ENCODE measurements at places on chromosomes 1 and 21. TPM values are rescaled to one million over a fixed set of nuclear protein-coding genes. Genes with fewer than 3 reads are reported as not detected.

GRCh38 chr1:112673592-112674439, 643 bp upstream of the MOV10 start:
- no peak for DNase-seq

GRCh38 chr1:5513846-5514526, 478.2 kb downstream of the NPHP4 start:
- no peak for DNase-seq

DNA sequence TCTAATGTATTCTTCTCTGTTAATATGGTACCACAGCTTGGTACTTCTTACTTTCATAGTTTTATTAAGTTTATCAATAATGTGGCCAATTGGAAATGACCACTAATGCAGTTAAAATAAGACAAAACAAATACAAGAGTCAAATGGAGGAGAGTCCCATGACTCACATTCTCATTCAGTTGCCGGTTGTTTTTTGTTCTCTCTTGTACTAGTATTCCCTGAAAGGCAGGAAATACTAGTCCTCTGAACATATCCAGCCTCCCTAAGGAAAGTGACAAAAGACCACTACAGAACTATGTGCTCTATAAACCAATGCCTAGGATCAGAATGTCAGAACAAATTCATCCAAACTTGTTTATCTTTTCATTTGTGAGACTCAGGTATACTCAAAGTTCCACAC, 165.2 kb upstream of the SAMSN1 start:
- no peak for DNase-seq

DNA sequence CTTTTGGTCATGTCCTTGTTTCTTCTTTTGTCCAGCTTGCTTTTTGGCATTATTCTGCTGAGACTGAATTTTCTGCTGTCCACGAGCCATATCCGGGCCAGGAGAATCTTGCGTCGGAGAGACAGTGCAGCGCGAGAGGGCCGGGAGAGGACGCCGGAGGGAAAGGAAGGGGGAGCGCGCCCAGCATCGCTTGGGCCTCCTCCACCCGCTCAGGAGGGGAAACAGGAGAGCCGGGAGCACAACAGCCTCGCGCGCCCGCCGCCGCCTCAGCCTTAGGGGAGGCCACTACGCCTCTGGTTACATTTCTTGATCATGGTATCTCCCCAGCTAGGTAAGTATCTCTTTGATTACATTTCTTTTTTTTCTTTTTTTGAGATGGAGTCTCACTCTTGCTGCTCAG, 7.4 kb upstream of the DEGS1 start:
- no peak for DNase-seq

GRCh38 chr1:200899015-200899386, 4.3 kb downstream of the INAVA start:
- no peak for DNase-seq

DNA sequence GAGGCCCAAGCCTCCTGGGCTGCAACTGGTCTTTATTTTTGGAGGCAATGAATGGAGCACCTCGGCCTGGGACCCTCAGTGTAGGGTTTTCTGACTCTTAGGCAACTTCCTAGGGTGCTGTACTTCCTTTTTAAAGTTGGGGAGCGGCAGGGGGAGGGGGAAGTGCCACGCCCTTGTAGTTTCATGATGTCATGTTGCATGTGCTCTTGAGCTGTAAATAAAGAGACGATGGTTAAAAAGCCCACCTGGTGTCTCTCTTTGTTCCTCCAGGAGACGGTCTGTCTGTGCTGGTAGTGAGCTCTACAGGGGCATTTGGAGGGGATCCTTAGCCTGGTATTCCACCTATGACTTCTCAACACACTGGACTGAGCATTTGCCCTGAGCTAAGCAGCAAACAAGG, 10.3 kb upstream of the AGTRAP start:
- DNase-seq, result peak; percentile 45

DNA sequence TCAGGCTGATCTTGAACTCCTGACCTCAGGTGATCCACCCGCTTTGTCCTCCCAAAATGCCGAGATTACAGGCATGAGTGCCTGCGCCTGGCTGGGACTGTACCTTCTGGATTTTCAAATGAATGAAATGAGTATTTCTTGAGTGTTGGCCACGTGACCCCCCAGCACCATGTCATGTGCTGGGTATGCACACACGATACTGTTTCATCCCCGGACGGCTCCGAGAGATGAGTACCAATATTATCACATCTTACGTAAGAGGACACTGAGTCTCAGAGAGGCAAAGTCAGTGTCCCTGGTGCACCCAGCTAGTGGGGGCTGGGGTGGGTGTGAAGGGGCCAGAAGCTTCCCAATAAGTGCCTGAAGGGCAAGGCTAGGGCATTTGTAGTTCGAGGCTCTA, 780 bp upstream of the CROCC start:
- no peak for DNase-seq

- DNase-seq, result no peak
Measured at GRCh38 chr1:201090541-201090940, 21.7 kb downstream of the CACNA1S start.

- no peak for DNase-seq
Measured at GRCh38 chr21:45356251-45356650, 48.7 kb upstream of the COL18A1 start.

DNA sequence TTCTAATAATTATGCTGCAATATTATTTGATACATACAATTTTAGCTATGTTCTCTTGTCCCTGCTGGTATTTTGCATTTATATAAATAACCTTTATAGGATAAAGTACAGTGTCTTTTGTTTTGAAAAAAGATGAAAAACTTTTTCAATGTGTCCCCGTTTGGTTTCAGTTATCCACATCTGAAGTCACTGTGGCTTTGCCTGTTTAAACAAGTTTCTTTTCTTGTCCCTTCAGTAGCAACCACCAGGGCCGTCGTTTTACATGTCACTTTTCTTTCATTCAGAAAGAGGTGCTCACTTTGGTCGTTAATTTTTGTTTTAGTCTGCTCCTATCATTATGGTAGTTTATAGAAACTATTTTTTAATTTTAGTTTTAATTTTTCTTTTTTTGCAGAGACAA, 41.4 kb downstream of the RABGAP1L start:
- DNase-seq, result peak; percentile 19

DNA sequence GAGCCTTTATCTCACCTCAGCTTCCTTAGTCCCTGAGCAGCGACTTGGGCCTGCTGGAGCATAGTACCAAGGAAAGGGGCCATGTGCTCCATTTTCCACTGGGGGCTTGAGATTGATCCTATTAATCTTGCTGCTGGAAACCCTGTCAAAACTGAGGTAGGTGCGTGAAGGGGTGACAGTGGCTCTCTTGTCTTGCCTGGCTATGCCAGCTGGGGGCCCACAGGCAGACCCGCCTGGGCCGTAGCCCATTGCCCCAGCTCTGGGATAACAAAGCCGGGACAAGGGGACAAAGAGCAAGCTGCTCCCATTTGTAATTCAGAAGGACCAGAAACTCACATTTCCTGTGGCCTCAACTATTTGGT, 10.3 kb upstream of the CELSR2 start:
- DNase-seq, result no peak

DNA sequence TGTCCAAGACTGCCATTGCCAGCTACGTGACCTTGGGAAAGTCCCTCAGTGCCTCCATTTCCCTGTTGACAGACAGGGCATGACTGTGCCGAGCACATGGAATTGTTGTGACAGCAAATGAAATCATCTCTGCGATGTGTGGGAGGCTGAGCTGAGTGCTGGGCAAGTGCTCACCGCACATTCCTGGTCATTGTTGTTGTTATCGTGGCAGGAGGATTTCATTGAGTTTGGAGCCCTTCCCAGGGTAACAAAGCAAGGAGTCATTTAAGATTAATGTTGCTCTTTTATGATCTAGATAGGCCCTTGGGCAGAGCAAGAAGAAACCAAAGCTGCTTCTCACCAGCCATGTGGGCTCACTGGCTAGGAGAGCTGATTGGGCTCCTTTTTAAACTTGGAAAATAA, 39.6 kb upstream of the ITPKB start:
- no peak for DNase-seq

- DNase-seq, result peak; percentile 97
Measured at GRCh38 chr1:234963180-234963903, 165.3 kb downstream of the TOMM20 start.

GRCh38 chr1:56215086-56215485, 364.3 kb downstream of the PLPP3 start:
- no peak for DNase-seq

DNA sequence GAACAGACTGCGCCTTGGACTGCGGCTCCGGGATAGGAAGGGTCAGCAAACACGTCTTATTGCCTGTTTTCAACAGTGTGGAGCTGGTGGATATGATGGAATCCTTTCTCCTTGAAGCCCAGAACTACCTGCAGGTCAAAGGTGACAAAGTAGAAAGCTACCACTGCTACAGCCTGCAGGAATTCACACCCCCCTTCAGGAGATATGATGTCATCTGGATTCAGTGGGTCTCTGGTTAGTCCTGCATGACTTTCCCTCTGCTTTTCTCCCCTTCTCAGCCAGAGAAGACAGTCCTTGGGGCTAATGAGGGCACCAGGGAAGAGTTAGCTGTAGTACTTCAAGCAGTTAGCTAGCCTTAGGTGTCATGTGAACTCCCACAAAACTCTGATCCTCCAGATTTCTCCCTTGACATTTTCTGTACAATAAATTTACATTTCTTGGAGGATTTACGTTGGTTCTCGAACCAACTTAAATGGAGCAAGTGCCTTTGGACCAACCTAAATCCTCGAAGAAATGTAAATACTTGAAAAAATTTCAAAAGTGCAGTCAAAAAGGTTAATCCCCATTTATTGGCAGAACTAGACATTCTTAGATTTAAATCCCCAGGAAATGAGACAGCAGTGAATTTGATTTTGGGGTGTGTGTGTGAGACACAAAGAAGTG, 20.9 kb downstream of the NTMT2 start:
- DNase-seq, result no peak

- DNase-seq, result no peak
Measured at GRCh38 chr1:202045705-202046104, 35.3 kb downstream of the ELF3 start.

DNA sequence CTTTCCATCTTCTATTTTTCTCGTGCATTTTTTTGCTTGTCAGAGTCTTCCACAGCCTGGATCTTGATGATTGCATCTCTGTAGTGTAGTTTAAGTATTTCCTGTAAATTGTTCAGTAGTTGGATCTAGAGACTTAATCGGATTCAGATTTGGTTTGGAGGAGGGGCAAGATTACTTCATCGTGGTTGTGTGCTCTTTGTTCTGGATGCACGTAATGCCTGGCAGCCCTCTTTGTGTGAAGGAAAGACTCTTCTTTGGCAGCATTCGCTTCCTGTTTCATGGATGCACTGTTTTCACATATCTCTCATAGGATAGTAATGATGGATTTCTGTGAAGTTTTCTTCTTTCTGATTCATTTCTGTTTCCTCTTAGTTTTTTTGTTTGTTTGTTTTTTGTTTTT, 14.2 kb downstream of the SEMA4A start:
- no peak for DNase-seq

DNA sequence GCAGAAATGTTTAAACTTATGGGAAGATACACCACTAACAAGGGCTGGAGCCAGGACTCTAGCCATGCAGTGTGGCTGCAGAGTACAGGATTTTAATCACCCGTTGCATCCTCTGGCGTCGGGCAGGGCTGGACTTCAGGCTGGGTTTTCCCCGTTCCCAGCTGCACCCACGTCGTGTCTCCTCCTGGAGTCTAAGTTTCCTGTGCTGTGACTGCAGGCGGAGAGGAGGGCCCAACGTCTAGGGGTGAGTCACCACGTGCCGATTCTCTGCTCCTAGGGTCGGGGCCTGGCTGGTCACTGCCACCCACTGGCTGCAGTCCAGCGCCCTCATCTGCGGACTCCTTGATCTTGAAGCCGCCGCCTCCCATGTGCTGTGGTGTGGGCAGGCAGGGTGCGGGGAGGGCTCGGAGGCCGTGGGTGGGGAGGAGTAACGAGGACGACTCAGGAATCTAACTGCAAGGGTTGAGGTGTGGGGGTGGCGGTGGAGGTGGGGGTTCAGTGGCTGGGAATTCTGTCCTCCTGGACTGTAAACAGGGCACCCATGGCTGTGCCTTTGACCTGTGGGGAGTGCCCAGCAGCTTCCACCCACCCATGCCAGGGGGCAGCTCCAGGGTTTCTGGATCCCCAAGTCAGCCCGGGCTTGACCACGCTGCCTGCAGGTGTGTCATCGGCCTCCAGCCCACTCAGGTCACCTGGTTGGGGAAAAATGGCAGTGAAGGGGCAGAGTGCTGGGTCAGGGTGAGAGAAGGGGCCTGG, 77.8 kb downstream of the ALPL start:
- no peak for DNase-seq

- DNase-seq, result no peak
Measured at GRCh38 chr1:116586741-116587143, 15.9 kb upstream of the CD58 start.

GRCh38 chr1:38735651-38736161, 123.9 kb downstream of the RRAGC start:
- DNase-seq, result no peak

DNA sequence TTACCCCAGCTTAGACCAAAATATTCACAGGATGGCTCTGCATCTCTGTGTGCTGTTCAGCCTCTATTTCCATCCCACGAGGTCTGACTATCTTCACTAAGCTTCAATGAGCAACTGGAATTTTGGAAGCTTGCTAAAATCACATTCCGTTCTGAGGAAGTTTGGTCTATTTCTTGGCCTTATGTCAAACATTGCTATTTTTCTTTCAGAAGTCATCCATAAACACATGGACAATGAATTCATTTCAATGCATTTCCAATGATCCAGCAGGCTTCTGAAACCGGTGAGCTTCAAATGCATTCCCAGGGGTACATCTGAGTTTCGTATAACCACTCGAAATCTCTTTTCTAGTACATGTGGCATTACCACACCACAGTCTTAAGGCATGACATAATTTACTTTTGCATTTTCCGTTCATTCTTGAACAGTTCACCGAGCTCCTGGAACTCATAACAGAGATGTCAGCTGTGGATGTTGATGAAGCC, 294.1 kb upstream of the KAZN start:
- no peak for DNase-seq

- no peak for DNase-seq
Measured at GRCh38 chr1:39293375-39294070, 89.0 kb downstream of the MACF1 start.

GRCh38 chr1:244841273-244841927, 5.9 kb downstream of the COX20 start:
- no peak for DNase-seq

- no peak for DNase-seq
Measured at GRCh38 chr1:183653462-183653794, 312 bp upstream of the APOBEC4 start.

DNA sequence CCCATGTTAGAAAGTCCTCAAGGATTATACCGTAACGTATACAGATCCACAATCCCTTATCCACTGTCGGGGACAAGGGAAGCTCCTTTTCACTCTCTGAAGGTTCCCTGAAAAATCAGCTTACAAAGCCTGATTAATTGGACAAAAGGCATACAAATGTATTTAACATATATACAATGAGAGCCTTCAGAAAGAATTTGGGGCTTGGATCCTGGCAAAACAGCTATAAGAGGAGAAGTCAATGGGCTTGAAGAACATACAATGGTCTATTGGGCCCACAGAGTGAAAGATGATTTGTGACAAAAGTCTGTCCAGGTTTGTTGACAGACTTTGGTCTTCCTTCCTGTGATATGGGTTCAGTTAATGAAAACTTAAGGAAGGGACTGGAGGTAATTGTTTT, 10.7 kb downstream of the TACSTD2 start:
- DNase-seq, result no peak

ACKR1 gene
- total RNA-seq, result not detected

CIART gene
- 4.0 TPM for total RNA-seq

BLZF1 gene
- 10.6 TPM for total RNA-seq

KCNQ4 gene
- 0.25 TPM for total RNA-seq

TGFB2 gene
- 0.11 TPM for total RNA-seq

NTRK1 gene
- 0.52 TPM for total RNA-seq

DIO1 gene
- total RNA-seq, result not detected
